ENCODE measurements at places on chromosomes 5 and 9.

GRCh38 chr5:111829701-111830100 lies 72.7 kb upstream of the NREP start:
- no peak for DNase-seq

DNA sequence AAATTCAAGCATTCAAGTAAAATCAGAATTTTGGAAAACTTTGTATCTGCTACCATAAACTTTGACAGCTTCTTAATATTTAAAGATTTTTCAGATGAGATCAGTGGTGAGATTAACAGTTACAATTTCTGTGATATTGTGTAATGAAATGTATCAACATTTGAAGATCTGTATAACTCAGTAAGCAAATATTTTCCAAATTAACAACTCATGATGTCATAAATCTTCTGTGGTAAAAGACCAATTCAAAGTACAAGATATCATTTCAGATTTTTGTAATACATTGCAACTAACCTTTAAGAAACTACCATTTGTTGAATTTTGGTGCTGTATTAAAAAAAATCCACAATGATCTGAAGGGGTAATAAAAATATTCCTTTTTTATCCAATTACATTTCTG lies 352.2 kb downstream of the KIAA0825 start:
- no peak for DNase-seq

DNA sequence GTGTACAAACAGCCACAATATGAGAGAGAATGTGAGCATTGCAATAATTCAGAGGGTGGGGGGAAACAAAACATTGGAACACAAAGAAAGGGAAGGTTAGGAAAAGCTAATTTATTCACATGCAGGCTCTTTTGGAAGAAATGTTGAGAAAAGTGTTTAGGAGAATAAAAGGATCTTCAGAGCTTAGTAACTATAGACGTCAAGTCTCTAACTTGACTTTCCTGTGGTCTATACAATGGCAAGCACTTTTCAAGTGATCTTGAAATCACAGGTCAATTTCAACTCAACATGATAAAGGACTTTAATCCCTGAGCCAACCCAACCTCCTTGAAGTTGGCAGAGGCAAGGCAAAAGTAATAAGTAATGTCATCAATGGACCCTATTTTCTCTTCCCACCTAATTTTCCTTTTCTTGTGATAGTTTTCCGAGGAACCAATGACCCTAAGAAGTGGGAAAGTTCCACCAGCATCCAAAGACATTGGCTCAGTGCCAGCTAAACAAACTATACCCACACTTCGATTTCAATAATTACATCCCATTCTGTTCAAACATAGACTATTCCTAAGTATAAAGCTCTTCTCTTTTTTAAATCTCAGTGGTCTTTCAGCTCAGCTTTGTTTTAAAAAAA lies 23.7 kb downstream of the RFK start:
- no peak for DNase-seq

GRCh38 chr5:164181604-164182003 lies 676.2 kb downstream of the MAT2B start:
- no peak for DNase-seq

GRCh38 chr9:70832492-70832891 lies 288.9 kb downstream of the TRPM3 start:
- no peak for DNase-seq

- DNase-seq = no peak
Measured at GRCh38 chr5:178287091-178287790, 54.6 kb upstream of the PHYKPL start.

DNA sequence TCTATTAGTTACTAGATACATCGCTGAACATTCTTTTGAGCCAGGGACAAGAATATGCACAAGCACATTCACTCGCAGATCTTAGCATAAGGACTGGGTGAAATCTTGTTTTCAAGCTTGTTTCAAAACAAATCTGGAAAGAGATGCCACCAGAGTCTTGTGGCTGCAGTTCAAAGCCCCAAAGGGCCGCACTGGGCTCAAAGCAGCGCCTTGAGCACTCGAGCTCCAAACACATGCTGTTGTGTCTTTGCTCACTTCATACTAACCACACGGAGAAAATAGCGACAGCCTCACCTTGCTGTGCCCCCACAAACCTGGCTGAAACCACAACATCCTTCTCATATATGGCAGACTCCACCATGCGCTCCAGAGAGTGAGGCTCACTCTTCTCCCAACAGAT lies 34.2 kb upstream of the IL7R start:
- DNase-seq = peak; percentile 62

GRCh38 chr5:107744418-107745330 lies 73.9 kb upstream of the EFNA5 start:
- DNase-seq = no peak

DNA sequence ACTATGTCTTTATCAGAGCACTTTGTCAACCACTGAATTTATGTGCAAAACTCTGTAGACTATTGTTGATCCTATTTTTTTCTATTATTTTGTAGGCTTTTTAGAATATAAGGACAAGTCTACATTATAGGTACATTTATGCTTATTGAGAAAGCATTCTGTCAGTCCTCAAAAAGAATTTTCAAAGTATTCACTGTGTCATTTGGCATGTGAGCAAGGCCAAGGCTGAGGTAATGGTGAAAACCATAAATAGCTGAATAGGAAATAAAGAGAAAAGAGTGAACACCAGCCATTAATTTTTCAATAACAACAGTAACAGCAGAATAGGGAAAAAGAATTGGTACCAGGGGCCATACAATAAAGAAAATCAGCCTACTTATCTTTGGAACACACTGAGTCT lies 21.0 kb downstream of the SKIC3 start:
- no peak for DNase-seq

GRCh38 chr5:40605295-40605958 lies 74.3 kb upstream of the PTGER4 start:
- no peak for DNase-seq

DNA sequence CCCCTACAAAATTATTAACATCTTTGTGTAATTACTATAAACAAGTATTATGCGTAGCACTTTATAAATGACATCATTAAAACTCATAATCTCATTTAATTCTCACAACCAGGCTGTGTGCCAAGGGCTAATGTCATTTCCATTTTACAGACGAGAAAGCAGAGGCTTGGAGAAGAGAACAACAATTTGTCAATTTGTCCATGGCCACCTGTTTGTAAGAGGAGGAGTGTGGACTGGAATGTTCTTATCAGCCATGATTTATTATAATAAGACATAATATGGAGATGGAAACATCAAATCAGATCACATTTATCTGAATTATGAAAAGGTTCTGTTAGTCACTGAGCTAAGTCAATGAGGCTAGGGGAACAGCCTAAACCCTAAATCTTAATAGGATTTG lies 97.0 kb downstream of the DROSHA start:
- DNase-seq = no peak

- no peak for DNase-seq
Measured at GRCh38 chr5:115626445-115626823, 598 bp upstream of the TMED7 start.

DNA sequence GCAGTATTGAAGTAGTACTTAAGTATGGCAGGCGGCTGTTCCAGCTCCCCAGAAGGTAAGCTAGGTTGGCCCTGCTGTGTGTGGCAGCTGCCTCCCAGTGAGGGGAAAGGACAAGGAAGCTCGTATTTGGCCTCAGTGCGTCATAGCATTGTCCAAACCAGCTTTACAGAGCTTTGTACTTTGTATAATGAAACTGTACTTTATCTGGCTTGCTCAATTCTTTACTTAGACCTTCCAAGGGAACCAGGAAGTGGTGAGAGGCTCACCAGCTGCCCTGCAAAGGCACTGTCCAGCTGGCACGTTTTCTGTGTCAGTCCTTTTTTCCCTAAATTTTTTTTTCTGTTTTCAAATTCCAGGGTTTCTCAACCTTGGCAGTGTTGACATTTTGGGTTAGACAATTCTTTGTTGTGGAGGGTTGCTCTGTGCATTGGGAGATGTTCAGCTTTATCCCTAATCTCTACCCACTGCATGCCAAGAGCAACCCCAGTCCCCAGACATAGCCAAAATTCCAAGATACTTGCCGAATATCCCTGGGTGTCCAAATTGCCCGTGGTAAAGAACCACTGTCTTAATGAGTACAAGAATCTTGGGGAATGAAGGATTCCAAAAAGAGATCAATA lies 474.5 kb downstream of the LRRC70 start:
- no peak for DNase-seq

GRCh38 chr5:40273936-40274335 lies 405.8 kb upstream of the PTGER4 start:
- no peak for DNase-seq

- no peak for DNase-seq
Measured at GRCh38 chr9:115951977-115952376, 201.6 kb upstream of the PAPPA start.

- peak; percentile 72 for DNase-seq
Measured at GRCh38 chr9:5841771-5842573, 9.1 kb upstream of the ERMP1 start.

DNA sequence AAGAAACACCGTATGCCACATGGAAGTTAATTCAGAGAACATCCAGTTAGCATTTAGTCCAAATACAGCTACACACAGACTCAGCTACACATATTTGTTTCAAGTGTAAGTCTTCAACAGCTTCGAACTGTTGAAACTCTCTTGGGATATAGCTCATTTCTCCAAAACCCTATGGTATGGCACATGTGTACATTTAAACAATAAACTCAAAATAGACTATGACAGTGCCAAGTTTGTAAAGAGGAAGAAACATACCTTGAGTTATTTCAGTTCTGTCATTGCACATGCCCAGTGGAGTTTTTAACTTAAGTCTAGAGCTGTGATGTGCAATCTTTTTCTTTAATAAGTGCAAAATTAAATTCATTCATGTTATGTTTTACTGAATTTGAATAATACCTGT lies 155.1 kb upstream of the RAI14 start:
- DNase-seq = no peak

- no peak for DNase-seq
Measured at GRCh38 chr9:22073349-22073748, 64.2 kb upstream of the CDKN2B start.

DNA sequence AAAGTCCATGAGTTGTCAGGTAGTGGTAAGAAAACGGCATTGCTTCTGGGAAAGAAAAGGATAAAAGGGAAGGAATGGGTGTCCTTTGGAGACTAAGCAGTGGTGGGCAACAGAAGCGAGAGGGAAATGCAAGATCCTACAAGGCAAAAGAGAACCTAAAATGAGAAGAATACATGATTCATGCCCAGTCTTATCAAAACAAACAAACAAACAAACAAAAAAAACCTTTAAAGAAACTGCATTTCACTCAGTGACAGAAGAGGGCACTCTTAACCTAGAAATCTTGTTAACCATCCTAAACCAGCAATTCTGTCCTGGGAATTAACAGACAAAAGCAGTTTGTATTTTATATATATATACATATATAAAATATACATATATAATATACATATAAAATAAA lies 88.5 kb downstream of the SUSD1 start:
- DNase-seq = no peak

DNA sequence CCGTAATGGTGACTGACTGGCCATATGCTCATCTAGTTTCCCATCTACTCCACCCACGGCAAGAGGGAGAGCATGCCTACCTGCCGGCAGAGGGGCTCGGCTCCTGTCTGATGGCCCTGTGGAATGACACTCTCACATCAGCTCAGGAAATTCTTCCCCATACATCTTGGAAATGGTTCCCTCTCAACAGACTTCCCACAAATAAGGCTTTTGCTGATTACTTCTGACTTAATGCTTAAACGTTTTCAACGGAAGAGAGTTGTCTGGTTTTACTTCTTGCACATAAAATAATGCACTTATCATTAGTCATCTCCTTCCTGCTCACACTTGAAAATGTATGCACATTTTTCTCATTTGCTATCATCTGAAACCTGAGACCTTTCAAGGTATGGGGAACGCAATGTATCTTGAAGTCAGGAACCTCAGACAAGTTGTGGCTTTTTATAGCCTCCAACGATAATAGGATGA lies 129.5 kb downstream of the TTLL11 start:
- no peak for DNase-seq

DNA sequence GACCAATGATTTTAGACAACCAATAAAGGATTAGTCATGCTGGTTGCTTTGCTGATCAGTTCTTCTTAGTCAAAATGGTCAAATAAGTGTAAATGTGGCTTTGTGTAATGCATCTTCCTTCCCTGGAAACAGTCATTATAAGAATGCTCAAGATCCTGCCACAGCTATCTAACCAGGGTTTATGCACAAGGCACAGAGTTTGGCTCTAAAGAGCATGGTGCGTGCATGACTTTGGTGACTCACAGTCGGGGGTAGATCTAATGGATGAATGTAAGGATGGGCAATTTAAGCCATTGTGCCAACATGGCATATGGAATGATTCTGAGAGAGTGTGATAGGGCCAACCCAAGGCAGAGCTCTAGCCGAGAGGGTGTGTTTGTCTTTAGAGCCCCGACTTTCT lies 6.5 kb downstream of the LIX1 start:
- peak; percentile 76 for DNase-seq

DNA sequence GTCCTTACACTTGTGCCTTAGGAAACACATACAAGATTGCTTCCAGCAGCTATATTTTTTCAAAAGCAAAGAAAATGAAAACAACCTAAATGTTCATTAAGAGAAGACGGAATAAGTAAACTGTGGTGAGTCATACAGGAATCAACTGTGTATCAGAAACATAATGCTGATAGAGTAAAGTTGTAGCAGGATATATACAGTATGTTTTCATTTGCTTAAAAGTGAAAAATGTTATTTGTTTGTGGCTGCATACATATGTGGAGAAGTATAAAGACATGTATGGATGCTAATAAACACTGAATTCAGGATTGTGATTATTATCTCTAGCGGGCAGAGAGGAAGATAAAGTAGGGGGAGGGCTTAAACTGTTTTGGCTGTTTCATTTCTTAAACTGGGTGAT lies 8.3 kb downstream of the DCTN4 start:
- no peak for DNase-seq

DNA sequence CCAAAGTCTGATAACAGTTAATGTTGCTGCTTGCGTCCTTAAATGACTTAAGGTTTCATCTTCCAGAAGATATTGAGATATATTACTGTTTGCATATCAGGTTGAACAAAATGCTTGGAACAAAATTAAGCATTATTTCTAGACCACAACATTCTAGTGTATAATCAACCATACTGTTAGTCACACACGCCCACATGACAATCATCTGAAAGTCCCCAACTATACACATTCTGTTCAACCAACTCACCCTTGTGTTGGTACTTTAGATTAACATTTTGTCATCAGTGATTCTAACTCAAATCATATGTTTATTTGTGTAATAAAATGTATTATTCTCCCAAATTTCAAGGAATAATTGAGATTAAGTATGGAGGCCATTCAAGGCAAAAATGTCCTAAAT lies 47.3 kb downstream of the LURAP1L start:
- DNase-seq = no peak

DNA sequence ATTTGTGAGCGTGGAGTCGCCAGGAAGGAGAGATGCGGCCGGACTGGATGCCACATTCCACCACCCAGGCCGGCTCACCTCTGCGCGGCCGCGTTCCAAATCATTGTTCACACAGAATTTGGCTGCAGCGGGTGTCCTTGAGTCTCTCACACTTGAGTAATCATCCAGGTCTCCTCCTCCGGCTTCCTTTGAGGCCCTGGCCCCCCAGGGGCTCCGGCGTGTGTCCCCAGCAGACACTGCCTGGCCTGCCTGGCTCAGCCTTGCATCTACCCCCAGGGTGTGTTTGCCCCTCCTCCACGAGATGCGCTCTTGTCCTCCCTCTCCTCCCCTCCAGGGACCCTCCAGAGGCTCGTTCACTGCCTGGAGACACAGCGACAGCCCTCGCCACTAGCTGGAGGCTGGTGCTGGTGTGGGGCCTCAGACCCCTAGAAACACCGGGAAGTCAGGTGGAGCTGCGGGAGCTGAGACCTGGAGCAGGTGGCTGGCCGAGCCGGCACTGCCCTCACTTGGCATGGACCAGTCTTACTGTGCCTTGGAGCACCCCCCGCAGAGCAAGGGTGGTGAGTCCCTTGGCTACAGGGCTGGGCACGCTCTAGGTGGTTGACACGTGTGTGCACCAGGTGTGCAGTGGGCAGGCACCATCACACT lies 7.0 kb upstream of the SLC9A3 start:
- no peak for DNase-seq
